ENCODE measurements at places on chromosomes 4 and X. TPM values are rescaled to one million over a fixed set of nuclear protein-coding genes. Genes with fewer than 3 reads are reported as not detected.

DNA sequence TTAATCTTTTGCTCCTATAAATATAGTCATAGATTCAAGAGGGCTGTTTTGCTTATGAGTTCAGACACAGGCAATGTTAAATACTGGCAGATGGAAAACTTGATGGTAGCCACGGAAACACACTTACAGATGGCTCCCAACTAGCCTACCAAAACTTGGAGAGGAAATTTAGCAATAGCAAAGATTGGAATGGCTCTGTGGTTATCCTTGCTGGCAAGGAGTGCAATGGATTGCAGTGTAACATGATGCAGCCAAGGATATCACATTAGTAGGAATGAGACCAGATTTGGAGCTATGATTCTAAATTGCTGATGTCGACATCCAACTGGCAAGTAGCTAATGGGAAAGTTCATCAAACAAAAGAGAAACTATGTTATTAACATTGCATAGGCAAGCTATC lies 791.0 kb upstream of the DIAPH2 start:
- DNase-seq, result no peak

DNA sequence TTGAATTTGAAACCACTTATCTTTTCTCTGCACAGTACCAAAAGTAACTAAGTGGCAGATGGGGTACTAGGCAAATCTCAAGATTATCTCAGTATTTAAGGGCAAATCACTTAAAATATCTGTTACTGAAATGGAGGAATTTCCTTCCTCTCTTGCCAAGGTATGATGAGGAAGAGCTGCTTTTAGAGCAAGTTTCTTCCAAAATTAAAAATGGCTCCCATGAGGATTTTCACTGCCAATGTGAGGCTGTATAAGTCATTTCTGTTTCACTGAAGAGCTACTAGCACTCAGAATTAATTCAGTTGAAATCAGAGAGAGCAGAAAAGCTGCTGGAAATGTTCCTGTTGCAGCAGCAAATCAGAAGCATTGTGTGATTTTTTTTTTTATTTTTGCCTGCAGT lies 43.4 kb downstream of the GABRB1 start:
- no peak for DNase-seq

The MMAA gene
- total RNA-seq, result 8.7 TPM

DNA sequence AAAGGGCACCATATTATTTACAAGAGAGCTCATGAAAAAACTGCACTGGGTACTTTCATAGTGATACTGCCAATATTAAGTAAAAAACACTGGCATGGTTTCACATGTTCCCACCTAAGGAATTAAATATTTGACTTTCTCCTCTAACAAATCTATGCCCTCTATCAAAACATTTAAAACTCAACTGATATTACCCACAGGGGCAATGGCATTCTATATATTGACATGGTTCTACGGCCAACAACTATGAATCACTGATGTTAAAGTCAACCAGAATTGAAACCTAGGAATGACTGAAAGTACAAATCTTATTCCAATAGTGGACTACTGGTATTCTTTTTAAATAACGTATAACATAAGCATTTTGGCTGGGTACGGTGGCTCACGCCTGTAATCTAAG lies 28.2 kb downstream of the PHKA2 start:
- no peak for DNase-seq

DNA sequence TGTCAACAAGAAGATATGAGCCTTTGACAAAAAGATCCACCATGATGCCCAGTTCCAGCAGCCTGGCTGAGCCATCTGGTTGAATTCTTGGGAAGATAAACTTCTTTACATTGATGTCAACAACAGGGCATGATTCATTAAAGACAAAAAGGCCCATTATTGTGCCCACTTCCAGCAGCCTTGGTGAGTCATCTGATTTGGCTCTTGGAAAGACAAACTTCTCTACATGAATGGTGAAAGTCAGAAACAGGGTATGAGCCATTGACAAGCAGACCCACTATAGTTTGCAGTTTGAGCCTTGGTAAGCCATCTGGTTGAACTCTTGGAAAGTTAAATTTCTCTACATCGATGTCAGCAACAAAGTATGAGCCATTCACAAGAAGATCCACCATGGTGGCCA lies 4.1 kb upstream of the CSF2RA start:
- DNase-seq, result no peak
